ENCODE measurements at places on chromosomes 1 and 21.

GRCh38 chr1:64891448-64891825 is 74.9 kb downstream of the JAK1 start:
- DNase-seq, result no peak

DNA sequence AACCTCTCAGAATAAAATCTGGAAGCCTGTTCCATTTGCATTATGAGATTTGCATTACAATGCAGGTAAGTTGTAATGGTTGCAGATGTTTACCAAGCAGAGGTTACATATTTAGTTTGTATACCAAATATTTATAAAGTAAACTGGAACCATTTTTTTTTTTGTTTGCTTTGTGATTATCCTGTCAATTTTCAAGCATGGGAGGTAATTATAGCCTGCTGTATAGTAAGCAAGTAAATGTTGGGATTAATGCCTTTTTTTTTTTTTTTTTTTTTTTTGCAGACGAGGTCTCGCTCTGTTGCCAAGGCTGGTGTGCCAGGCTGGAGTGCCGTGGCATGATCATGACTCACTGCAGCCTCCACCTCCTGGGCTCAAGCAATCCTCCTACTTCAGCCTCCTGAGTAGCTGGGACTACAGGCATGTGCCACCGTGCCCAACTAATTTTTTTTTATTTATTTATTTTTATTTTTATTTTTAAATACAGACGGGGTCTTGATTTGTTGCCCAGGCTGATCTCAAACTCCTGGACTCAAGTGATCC is 21.0 kb downstream of the NFYC start:
- DNase-seq, result no peak

- no peak for DNase-seq
Observed at GRCh38 chr1:81554534-81554933, 246.2 kb upstream of the ADGRL2 start.

- peak; percentile 82 for DNase-seq
Observed at GRCh38 chr1:20725189-20726117, 7.0 kb downstream of the SH2D5 start.

GRCh38 chr1:215970406-215970805 is 403.3 kb downstream of the KCTD3 start:
- no peak for DNase-seq

DNA sequence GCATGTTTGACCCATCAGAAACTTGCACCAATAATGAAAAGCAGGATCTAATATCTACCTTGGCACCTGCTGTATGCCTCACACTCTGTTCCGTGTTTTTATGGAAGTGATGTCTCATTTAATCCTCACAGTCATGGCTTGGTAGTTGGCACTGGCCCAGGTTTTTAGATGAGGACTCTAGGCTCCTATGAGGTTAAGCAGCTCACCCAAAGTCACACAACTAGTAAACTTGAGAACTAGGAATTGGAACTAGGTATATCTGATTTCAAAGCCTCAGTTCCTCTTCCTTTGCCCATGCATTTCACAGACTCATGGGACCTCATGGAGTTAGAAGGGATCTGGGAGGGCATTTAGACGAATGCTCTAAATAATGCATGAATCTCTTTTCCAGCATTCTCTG is 21.3 kb upstream of the TARBP1 start:
- DNase-seq, result no peak

DNA sequence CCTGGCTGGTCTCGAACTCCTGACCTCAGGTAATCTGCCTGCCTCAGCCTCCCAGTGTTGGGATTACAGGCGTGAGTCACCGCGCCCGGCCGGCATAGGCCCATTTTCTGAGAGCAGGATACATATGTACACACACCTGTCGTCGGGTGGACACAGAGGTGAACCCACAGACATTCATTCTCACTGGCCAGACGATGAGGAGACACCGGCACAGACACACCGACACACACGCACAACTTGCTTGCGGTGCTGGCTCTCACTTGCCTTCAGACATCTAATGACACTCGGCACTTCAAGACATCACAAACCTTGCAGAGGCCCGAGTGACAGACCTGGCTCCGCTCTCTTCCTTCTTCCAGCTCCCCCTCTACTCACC is 579 bp downstream of the PTCH2 start:
- no peak for DNase-seq

- DNase-seq, result no peak
Observed at GRCh38 chr1:20087668-20088067, 17.7 kb downstream of the PLA2G5 start.

GRCh38 chr1:167273027-167273800 is 52.5 kb downstream of the POU2F1 start:
- no peak for DNase-seq

DNA sequence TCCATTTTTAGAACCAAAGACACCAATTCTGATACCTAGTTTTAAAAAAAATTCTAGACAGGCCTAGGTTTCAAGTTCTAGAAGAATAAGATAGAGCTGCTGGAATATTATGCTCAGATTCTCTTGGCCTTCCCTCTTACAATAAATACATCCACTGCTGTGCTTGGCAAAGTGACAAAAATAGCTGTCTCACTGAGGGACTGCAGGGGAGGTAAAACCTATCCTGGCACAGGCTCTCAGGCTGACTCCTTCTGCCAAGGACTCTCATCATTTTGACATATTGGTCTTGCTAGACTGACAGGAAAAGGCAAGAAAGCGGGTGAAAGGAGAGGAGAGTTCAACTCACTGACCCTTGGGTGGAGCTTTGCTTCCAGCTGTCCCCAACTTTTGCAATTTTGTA is 197.0 kb upstream of the LHX8 start:
- no peak for DNase-seq

- no peak for DNase-seq
Observed at GRCh38 chr1:178643831-178644230, 81.2 kb upstream of the RALGPS2 start.

- no peak for DNase-seq
Observed at GRCh38 chr1:211258310-211258755, 833 bp upstream of the RCOR3 start.

GRCh38 chr1:67537667-67538018 is 107.4 kb upstream of the SERBP1 start:
- DNase-seq, result no peak

DNA sequence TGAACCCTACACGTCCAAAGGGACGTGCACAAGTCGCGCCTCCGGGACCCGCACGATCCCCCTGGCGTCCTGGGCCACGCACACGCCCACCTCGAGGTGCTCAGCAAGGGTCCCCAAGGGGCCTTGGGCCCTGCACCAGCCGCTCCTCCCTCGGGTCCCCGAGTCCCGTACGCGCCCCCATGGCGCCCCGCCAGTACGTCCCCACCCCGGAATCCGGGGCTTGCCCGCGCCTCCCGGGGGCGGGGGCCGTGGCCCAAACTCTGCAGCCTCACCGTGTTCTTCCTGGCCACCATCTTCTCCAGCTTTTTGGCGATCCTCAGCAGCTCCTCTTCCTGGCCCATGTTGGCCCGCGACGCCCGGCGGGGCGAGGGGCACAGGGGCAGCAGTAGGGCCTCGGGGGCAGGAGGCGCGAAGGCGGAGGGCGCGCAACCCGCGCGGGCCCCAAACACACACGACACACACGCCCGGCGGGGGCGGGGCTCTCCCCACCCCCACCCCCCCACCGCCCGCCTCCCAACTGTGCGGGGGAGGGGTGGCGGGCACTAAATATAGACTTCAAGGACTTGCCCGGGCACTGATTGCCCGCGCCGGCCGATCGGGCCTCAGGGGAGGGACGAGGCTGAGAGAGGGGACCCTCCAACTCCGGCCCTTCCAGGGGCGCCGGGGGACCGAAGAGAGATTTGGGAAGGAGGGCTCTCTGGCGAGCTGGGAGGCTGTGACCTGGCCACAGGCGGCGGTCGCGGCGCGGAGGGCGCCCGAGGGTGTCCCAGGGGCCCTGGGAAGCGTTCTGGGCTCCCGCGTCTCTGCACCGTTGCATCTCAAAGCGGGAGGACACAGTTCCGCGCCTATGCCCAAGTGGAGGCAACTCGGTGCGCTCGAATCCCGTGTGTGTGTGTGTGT is at the start of gene TCEA3:
TSS of gene TCEA3 (minus strand) at position 456 of the 900 bp plus-strand sequence. CDS start at position 341, 115 bp downstream.
- DNase-seq, result no peak

- no peak for DNase-seq
Observed at GRCh38 chr1:47866601-47867437, 130.4 kb downstream of the TRABD2B start.

DNA sequence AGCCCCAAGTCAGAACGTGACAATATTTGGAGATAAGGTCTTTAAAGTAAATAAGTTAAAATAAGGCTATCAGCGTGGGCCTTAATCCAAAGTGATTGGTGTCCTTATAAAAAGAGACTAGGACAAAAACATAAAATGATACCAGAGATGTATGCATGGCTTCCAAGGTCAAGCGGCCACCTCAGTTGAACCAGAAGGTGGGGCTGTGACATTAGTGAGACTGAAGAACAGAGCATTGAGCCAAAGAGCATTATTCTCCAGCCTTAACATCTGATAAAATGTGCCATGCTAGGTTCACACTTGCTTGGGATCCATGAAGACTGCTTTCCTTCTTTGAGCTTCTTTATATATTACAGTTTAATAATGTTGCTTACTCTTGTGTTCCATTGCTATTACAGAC is 554.6 kb downstream of the PLA2G4A start:
- no peak for DNase-seq

GRCh38 chr1:172724765-172725613 is 66.1 kb downstream of the FASLG start:
- DNase-seq, result no peak

DNA sequence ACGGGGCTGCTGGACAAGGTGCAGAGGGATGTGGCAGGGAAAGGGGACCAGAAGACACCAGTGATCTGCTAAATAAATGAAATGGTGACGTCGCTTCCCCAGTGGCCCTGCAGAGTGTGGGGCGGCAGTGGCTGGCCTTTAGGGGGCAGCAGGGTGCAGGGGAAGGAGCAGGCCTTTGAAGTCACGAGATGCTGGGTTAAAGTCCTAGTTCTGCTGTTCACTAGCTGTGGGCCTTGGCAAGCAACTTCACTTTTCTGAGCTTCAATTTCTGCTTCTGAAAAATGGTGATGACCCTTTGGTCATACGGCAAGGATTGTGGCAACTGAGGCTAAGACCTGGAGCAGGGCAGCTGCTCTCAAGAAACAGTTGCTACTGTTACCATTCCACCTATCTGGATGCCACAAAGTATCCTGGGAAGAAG is 9.2 kb upstream of the GALE start:
- DNase-seq, result no peak

- DNase-seq, result no peak
Observed at GRCh38 chr1:8586438-8586837, 231.0 kb downstream of the RERE start.

DNA sequence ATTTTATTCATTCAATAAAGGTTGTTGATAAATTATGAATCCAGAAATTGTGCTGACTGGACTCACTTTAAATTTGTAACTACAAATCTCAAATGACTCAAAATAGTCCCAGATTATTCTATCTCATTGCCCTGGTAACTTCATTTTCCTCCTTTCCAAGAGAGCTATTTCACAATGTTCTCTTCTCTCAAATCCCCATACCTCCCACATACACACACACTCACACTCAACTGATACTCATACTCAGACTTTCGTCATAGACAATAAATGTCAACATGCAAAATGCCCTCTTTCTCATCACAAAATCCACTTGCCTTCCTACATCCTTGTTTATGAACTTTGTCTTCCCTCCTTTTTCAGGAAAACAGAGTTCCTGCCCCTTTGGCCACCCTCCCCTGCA is 33.3 kb downstream of the EXTL2 start:
- no peak for DNase-seq

- DNase-seq, result no peak
Observed at GRCh38 chr1:235683653-235684052, 34.1 kb upstream of the GNG4 start.

- no peak for DNase-seq
Observed at GRCh38 chr1:217929213-217929885, 298.2 kb downstream of the SPATA17 start.

- DNase-seq, result no peak
Observed at GRCh38 chr1:148388260-148389026, 94.7 kb downstream of the PPIAL4G start.

GRCh38 chr1:232589111-232589811 is 40.7 kb downstream of the SIPA1L2 start:
- no peak for DNase-seq

- no peak for DNase-seq
Observed at GRCh38 chr1:191675856-191676783, 482.1 kb upstream of the RGS18 start.

GRCh38 chr1:113652771-113653170 is 106.5 kb downstream of the PHTF1 start:
- DNase-seq, result no peak

DNA sequence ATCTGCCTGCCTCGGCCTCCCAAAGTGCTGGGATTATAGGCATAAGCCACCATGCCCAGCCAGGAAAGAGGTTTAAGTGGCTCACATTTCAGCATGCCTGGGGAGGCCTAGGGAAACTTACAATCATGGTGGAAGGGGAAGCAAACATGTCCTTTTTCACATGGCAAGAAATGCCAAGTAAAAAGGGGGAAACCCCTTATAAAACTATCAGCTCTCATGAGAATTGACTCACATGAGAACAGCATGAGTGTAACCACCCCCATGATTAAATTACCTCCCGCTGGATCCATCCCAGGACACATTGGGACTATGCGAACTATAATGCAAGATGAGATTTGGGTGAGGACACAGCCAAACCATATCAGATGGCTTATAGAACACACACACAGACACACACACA is 8.8 kb upstream of the KLHL12 start:
- no peak for DNase-seq

GRCh38 chr1:182795563-182796228 is 6.1 kb downstream of the NPL start:
- no peak for DNase-seq

- no peak for DNase-seq
Observed at GRCh38 chr1:45620588-45621500, 3.0 kb downstream of the CCDC17 start.

- DNase-seq, result no peak
Observed at GRCh38 chr1:47444562-47445465, 7.0 kb downstream of the FOXD2 start.

DNA sequence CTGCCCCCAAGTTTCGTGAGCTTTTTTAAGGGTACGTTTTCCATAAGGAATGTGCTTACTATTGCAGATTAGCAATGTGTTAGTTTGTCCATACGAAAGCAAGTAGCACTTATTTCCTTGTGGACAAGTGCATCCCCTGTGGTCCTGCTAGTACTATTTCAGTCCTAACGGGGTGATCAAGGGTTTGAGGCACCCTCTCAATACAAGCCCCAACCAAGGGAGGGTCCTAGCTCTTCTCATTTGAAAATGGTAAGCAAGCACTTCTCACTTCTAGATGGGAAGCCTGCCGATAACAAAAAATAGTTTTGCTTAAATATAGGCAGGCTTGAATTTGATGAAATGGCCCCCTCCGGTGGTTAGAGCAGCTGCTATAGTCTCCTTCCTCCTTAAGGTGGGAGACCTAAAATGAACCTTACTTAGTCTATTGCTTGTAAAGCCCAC is 64.0 kb upstream of the HMCN1 start:
- no peak for DNase-seq

DNA sequence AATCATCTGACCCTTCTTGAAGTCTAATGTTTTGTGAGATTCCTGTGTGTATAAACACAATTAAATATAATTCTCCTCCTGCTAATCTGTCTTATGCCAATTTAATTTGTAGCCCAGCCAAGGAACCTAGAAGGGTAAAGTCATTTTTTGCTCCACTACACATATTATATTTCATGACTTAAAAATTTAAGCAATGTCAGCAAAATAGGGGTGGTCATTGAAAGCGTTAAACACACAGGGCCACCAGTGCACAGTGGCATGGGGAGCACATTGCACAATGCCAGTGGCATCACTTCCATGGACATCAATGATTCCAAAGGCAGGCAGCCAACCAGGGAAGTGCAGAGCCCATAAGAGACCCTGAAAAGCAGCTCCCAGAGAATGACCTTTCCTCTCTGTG is 166.1 kb downstream of the AJAP1 start:
- no peak for DNase-seq

- no peak for DNase-seq
Observed at GRCh38 chr1:184406479-184406878, 19.6 kb downstream of the C1orf21 start.

Data from vagina (tissue), 2 donors.